ENCODE measurements at places on chromosomes 13 and 19.
A peak's percentile ranks its signal among the peaks of the same experiment; 100 is the strongest.

GRCh38 chr19:31387717-31388301 lies 38.6 kb upstream of the TSHZ3 start:
- no peak for DNase-seq

- DNase-seq: no peak
Measured at GRCh38 chr13:110890279-110891165, 24.3 kb downstream of the ANKRD10 start.

DNA sequence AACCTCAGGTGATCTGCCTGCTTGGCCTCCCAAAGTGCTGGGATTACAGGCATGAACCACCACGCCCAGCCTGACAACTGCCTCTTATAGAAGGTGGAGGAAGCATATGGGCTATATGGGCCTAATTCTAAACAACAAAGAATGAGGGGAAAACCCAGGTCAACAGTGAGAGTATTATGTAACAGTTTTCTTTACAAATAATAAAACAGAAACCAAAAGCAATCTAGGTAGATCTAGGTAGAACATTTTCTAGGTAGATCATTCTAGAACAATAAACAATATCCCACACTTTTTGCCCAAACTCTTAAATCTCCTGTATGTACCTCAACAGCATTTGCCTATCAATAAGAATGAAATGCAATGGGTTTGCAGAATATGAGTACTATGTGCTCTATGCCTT lies 267.4 kb downstream of the ABCC4 start:
- DNase-seq: no peak

DNA sequence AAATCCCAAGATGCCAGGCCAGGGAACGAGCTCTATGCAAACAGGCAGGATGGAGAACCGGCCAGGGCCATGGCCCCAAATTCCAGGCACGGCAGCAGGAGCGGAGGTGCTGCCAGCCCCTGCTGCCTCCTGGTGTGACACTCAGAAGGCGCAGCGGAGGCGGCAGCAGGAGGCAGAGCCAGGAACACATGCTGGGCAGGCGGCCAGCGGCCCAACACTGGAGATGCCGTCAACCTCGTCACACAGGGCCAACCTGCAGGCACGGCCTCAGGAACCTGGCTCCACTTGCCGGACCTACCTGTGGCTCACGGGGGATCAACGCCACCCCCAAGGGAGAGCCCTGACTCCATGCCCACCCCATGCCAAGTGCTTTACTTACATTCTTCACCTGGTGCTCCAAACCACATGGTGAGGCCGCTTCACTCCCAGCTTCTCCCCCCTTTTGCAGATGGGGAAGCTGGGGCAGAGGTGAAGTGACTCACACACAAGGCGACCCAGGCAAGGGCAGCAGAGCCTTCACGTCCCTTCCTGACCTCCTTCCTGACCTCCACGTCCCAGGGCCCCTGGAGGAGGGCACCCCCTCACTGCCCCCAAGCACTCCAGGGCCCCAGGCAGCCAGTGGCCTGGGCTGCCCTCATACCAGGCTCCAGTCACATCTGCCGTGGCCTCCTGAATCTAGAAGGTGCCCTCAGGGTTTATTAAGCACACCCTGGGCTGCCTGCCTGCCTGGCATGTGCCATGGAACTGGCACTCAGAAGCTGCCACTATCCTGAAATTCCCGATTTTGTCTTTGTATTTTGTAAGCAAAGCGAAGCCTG lies 43.5 kb downstream of the GGACT start:
- DNase-seq: no peak

DNA sequence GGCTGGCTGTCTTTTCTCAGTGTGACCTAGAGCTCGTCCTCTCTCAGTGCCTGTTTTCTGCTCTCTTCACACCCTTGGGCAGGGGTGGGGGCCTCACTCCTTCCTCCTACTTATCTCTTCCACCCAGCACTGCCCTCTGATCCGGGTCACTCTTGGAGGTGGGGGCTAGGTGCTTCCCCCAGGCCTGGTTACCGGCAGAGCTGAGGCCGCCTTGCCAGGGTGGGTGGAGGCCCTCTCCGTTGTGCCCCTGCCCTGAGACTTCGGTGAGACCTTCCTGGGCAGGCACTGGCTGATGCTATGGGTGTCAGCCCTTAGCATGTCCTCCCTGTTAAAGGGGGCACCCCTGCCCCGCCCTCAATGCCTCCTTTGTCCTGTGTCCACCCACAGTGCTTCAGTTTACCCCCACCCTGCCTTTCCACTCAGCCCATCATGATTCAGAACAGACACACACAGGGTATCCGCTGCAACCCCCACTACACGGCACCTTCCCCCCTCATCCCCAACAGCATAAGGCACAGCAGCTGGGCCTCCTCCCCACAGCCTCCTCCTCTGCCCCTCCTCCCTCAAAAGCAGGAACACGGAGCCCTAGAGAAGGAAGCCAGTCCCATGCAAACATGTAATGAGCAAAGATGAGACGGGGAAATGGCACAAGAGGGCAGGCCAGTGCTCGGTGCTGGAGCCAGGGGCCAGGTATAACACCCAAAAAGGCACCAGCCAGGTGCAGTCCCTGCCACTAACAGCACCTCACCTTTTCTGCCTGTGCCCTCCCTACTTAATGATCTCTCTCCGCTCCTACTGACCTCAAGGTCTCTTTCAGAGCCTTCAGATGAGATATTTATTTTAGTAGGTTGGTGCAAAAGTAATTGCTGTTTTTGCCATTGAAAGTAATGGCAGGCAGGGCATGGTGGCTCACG lies 9.8 kb downstream of the ZGLP1 start:
- DNase-seq: no peak

DNA sequence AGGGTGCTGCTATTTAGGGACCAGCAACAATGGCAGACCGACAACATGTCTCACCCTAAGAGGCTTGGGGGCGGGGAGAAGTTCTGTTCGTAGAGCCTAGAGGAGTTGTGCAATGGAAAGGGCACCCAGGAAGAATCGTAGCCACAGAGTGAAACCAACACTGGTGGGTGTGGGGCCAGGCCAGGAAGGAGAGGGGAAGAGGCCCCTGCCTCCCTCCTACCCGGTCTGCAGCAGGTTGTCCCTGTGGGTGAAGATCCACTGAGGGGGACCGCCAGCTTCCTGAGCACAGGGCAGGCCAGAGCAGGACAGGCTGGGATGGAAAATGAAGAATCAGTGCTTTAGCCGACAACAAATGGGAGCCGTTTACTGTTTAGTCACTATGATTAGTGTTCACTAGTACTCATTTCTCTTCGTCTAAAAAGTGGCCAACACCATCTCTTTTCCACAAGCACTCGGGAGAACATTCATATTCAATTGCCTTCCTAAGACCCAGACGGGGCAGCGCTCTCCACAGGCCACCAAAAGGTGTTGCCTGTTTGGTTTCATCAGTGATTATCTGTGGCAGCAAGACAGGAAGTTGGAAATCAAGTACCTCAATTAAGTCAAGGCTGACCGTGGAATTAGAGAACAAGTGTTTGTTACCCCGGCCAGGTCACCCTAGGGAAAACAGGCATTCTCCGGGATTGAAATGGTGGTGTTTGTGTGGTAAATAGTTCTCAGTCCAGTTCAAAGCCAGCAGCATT lies 1.1 kb upstream of the ATP11A start:
- DNase-seq: peak; percentile 23

GRCh38 chr13:59088716-59089115 lies 1075.0 kb downstream of the DIAPH3 start:
- DNase-seq: peak; percentile 9

DNA sequence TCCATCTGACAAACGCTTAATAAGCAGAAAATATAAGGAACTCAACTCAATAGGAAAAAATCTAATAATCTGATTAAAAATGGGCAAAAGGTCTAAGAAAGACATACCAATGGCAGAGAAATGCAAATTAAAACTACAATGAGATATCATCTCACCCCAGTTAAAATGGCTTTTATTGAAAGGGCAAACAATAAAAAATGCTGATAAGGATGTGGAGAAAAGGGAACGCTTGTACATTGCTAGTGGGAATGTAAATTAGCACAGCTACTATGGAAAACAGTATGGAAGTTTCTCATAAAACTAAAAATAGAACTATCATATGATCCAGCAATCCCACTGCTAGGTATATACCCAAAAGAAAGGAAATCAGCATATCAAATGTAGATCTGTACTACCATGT lies 508.8 kb upstream of the GPC6 start:
- no peak for DNase-seq

DNA sequence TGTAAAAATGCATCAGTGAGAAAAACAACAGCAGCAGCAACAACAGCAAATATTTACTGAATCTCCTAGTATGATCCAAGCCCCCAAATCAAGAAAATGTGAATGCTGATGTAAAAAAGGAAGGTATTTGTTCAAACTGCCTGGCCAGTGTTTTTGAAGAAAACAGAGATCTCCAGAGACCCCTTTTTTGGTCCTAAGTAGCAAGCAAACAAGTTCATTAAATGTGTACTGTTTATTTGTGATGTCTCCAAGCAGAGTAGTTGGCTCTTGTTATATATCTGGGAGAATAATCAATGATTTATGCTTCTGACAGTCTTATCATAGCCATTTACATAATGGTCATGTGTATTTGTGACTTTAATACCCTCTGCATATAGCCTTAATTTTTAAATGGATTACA lies 50.7 kb downstream of the CDADC1 start:
- no peak for DNase-seq

DNA sequence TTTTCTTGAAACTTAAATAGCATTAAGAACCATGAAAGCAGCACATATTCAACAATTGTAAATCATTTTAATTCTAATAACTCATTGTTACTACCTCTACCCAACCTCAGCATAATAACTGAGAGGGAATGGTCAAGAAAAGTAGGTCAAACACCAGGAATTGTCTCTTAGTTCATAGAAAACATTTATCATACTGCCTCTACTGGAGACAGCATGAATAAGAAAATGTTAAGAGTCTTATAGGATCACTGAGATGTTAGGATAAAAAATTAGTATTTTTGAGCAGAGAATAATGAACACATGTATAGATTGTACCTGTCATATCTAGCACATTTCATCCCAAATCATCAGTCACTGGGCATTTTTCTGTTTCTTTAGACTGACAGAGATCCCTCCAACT lies 515.3 kb downstream of the PCDH9 start:
- no peak for DNase-seq

DNA sequence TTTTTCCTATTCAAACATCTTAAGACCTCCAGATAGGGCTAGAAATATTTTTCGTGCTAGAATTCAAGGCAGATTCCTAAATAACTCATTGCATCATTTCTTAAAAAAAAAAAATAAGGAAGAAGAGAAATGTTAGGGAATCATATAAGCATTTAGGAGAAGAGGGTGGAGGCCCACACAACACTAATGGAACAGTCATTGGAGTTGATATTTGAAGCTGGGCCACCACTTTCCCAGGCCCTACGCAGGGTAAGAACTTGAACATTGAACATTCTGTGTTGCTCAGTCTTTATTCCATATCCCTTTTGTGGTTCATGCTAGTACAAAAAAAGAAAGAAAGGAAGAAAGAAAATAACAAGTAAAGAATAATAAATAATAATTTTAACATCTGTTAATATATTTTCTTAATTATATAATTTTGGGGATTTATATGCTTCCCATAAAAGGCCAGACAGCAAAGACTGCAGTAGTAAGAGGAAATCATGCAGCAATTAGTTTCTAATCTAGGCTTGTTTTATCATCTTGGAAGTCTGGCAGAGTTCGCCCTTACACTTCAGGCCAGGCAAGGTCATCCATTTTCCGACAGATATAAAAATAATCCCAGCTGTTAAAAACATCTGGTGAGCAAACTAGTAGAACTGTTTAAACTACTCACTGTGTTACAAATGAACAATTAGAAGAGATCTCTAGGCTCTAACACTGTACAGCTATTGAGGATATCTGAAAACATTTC lies 127.7 kb downstream of the FRY start:
- DNase-seq: no peak

GRCh38 chr13:83423861-83424260 lies 458.4 kb downstream of the SLITRK1 start:
- no peak for DNase-seq

GRCh38 chr19:7288131-7288530 lies 6.1 kb downstream of the INSR start:
- no peak for DNase-seq

DNA sequence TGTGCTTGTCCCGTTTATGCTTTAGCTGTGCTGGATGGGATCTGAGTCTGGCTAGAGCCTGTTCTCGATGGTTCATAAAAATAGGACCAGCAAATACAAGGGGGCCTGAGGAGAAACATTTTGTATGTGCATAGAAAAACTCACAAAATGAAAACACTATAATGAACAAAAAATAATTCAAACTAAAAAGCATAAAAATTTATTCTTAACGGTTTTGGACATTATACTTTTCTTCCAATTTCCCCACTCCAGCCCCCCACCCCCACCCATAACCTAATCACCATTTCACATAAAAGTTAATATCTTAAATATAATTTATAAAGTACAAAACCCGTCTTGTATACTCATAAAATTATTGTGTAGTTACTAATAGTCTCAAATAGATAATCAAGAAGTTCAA lies 93.7 kb downstream of the MYCBP2 start:
- no peak for DNase-seq

GRCh38 chr13:29583073-29583785 lies 12.3 kb downstream of the SLC7A1 start:
- DNase-seq: peak; percentile 51

DNA sequence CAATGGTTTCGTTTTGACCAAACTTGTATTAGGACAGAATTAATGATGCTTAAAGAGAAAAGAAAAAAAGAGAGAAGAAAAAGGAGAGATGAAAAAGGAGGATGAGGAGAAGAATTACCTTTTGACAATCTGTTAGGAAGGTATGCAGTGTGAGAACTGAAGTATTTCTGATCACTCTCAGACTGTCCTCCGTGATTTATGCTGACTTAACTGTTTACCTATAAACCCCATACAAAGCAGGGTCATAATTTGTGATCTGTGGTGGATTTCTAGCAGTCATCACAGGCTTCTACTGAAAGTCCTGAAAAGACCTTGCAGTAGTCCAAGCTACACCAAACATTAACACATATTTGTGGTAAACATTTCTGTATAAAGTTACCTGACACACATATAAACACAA lies 93.9 kb downstream of the PCDH17 start:
- DNase-seq: no peak

GRCh38 chr19:19115954-19116353 lies 22.3 kb downstream of the TMEM161A start:
- DNase-seq: no peak

DNA sequence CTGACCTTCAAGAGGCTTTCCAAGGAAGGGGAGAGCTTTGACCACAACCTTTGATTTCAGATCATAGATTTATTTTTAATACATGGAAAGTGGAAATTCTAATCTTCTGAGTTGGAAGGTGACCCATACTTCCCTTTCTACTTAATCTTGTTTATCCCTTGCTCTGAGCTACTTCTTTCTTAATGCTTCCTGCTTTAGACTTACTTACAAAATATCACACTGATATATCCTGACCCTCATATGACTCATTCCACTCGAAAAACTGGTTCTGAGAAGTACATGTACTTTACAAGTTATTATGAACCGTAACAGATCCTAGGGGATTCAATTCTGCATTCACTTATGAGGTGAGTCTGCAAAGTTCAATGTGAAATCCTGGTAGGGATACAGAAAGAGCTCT lies 76.2 kb upstream of the IRS2 start:
- DNase-seq: peak; percentile 28

- DNase-seq: no peak
Measured at GRCh38 chr19:8626842-8627241, 3.6 kb upstream of the NFILZ start.
